ENCODE measurements at places on chromosomes 2 and 18. TPM values are rescaled to one million over a fixed set of nuclear protein-coding genes. Genes with fewer than 3 reads are reported as not detected.

- no peaks in the 10 kb centered on the region for H3K4me1 ChIP-seq
- H3K4me3 ChIP-seq, result no peak overlapping the region
- H3K27me3 ChIP-seq, result no peaks in the 10 kb centered on the region
Measured at GRCh38 chr2:129865976-129866375, 113.5 kb upstream of the RAB6C start.

Gene RAB17
- polyA plus RNA-seq, result not detected

Gene BCL2
- polyA plus RNA-seq, result 29.8 TPM

- H3K36me3 ChIP-seq, result no peaks in the 10 kb centered on the region
- no peak overlapping the region for H3K27ac ChIP-seq
- DNase-seq, result no peak
- peaks cover 9% of the 10 kb centered on the region for H3K4me1 ChIP-seq
- no peak overlapping the region for H3K4me3 ChIP-seq
Measured at GRCh38 chr2:45643095-45643494, 8.4 kb upstream of the PRKCE start.

Gene CHST10
- polyA plus RNA-seq, result 7.2 TPM

Measured in CD8-positive, alpha-beta memory T cell (primary cell).